Karpas-422 (cell line): ENCODE measurements at places on chromosomes 3 and 15. TPM values are rescaled to one million over a fixed set of nuclear protein-coding genes. Genes with fewer than 3 reads are reported as not detected.

DNA sequence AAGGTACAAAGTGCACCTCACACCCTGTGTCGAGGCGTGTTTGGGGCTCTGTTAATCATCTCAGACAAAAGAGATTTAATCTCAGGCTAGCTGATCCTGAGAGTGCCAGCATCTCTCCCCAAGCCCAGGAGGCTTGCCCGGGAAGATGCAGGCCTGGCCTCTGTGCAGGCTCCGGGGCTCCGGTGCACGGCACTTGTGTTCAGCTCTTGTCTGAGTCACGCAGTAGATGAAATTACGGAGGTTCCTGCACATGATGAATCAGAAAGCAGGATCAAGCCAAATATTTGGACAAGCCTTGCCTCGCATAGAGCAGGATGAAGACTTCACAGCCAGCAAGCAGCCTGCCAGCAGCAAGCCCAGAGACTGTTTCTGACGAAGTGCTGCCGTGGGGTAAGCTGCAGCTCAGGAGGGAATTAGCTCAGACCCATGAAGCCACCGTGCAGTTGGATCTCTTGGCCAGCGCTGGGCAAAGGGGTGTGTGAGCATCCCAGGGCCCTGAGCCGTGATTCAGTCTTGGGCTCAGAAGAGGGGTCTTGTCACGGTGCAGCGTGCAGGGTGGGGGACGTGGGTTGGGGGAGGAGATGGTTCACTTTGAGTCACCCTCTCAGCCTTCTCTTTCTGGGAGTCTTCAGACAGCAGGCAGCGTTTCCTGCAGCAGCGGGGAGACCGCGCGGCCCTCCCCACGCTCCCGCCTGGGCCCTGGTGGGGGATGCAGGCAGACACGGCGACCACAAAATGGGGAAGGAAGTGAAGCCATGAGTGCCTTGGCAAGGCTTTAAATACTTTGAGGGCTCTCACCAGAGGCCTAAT lies 89.2 kb upstream of the MEF2A start:
- DNase-seq: no peak

Gene TRIM42
- total RNA-seq: not detected in 2 replicates

- DNase-seq: no peak
Measured at GRCh38 chr15:24678485-24678884, 2.9 kb downstream of the NPAP1 start.

- no peak for DNase-seq
Measured at GRCh38 chr3:134406331-134407238, 32.3 kb upstream of the AMOTL2 start.

Gene LEKR1
- 2.3 and 6.4 TPM in 2 replicates for total RNA-seq
